ENCODE measurements at places on chromosomes 11 and 22.

DNA sequence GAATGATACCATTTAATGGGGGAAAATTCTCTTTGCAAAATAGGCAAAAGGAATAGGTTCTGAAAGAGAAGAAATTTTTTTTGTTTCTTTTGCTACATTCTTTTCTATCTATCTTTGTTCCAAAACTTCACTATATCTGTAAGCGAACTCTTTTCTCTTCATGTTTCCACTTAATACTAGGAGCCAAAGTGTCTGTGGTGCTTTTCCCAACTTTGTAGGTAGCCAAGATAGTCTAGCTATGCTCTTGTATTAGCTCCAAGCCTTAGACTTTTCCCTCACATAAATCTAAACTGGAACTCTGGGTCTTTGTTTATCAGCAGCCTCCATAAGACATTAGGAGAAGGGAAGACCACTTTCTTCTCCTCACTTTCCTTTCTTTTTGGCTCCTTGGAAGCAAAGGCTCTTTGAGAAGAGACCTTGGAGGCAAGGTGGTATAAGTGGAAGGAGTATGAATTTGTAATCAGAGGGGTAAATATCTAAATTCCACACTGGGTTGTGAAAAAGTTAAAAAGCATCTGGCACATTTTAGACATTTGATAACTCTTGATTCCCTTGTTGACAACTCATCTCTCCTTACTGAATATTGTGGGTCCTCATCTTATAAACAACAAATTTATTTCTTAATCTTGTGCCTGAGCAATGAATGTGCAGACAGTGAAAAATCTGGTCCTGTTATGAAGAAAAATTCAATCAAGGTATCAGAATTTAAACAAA lies 130.0 kb downstream of the EHF start:
- no peak for DNase-seq

GRCh38 chr11:123695231-123695630 lies 40.8 kb upstream of the SCN3B start:
- DNase-seq, result no peak

GRCh38 chr22:37906364-37907008 lies 389 bp downstream of the MICALL1 start:
- DNase-seq, result peak; percentile 27

DNA sequence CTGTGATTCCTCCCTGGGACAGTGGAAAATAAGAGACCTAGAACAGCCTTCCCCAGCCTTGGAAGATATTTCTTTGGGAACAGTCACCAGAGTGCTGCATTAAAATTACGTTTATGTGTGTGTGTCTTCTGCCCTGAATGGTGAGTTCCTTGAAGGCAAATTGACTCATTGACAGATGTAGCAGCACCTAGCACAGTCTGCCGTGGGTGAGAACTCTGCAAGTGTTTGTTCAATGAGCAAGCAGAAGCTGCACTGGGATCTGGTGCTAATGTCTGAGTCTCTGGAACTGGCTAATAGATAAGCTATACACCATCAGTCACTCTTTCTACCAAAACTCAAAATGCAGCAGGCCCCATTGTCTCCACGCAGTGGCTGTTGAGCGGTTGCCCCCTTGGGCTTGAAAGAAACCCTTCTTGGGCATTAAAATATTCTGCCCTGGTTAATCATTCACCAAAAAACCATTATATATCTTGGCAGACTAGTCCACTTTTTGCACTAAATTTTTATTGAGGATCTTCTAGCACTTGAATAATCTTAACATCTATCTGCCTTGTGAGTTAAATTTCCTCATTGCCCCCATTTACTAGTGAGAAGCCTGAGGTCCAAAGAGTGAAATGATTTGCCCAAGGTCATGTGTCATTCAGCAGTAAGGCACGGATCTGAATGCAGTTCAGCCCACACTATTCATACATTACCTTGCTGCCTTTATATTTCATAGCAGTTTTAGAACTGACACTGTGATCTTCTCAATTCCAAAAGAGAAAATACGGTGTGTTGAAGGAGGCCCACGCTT lies 87.8 kb upstream of the GALNT18 start:
- no peak for DNase-seq

DNA sequence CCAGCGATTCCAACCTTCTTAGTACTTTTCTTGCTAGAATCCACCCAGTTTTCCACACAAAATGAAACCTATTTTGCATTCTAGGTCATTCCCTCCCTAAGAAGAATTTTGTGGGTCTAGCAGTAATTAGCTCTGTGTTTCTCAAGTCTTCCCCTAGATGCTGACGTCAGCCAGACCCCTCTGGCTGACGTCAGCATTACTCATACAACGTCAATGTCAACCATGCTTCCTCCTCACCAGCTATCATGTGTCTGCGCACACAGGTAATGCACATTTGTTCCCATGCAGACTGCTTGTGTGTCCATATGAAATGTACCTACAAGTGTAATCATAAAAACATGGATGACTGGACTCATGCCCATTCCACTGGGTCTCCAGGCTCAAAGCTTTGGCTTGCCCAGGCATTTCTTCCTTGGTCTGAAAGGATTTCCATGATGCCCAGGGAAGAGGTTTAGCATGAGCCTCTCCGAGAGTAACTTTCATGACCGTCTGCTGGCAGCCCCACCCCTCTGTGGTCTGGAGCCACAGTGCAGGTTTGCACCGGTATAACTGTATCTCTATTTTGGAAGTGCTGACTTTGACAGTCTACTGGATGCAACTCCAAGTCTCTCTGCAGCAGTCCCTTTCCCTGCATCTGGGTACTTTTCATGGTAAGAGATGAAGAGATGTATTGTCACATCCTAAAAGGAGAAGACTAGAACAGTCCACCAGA lies 58.6 kb downstream of the DSCAML1 start:
- no peak for DNase-seq

DNA sequence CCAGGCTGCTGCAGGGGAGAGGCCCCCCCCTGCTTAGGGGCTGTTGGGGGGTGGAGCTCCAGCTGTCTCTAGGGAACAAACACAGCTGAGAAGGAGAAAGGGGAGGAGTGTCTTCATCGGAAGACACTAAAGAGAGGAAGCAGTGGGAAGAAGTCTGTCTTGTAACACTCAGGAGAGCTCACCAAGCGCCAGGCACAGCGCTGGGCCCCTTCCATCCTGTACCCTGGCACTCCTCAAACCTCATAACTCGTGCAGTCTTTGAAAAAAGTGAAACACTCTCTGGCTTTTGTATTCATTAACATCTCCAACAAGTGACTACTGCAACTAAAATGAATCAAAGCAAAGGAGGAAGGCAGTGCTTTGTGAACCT lies 67.4 kb upstream of the PRDM11 start:
- DNase-seq, result no peak

DNA sequence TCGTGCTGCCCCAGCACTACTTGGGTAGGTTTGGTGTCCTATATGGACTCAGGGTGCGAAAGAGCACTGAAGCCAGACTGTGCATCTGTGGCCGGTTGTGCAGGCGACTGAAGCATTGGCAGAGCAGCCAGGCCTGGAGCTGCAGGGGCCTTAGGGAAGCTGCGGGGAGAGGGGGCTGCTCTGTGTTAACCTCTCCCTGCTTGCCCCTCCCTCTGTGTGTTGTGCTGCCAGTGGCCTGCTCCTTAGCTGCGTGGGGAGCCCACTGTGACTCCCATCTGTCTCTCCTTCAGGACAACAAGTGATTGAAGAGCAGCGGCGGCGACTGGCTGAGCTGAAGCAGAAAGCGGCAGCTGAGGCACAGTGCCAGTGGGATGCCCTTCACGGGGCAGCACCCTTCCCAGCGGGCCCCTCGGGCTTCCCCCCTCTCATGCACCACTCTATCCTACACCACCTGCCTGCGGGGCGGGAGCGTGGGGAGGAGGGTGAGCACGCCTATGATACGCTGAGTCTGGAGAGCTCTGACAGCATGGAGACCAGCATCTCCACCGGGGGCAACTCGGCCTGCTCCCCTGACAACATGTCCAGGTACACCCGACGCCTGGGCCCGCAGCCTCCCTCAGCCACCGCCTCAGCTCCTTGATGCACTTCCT lies 34.3 kb downstream of the TREH start:
- no peak for DNase-seq

- DNase-seq, result no peak
These were observed 35.9 kb downstream of the ACO2 start for GRCh38 chr22:41504816-41505215.

DNA sequence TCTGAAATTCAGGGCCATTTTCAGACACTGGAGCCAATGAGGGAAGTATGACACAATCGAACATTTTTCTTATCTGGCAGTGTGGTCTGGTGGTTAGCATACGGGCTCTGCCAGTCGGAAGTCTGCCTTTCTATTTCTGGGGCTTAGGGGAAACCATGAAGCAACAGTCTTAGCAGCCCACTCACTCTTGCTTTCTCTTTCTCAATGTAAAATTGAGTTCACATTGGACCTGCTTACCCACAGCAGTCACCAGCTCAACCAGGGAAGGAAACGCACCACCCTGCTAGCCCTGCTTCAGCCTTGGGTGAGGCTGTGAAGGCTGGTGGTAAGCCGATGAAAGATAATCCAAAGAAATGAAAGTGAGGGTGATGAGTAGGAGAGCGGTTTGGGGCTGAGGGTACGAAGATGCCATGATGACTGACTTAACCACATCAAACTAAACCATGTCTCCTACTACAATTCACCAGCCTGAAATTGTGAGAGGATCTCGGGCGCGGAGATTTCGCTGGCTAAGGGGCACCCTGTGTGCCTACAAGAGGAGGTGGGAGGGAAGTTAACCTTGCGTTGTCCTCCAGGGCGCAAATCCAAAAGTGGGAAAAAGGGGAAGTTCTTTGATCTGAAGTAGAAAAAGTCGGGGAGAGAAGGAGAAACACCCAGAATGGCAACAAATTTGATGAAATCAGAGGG lies 2.0 kb upstream of the LMO2 start:
- peak; percentile 64 for DNase-seq

Measured in CD4-positive, alpha-beta T cell treated with Interleukin-4 for 4 hours (primary cell).